NCI-H69 (cell line): ENCODE measurements at places on chromosomes 3 and 15.

DNA sequence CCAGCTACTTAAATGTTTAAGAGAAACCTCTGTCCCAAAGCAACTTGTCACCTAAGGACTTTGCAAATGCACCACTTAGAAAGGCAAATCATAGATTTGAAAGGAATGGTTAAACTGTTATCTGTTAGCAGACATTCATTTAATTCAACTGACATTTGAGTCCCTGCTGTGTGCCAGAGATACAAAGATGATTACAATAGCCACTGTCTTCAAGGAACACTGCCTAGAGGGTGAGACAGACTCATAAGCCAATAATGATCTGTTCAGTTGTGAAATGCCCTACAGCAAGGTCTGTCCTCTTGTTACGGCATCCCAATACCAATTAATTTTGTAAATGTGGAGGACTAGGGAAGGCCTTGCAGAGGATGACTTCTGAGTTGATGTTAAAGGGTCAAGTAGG lies 113.1 kb downstream of the ATG7 start:
- DNase-seq: no peak

DNA sequence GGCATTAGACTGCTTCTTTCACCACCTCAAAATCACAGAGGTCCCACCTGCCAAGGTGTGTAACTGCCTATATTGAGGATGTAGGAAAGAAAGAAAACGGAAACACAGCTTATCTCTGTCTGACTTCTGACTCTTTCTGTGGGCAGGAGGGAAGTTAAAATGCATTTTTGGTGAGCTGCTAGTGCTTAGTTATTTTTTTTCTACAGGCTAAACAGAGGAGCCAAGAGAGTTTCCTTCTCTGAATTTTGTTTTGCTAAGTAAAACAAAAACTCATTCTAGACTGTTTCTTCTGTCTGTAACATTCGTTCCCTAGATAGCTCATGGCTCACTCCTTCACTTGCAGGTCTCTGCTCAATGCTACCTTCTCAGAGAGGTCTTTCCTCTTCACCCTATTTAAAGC lies 18.8 kb upstream of the AMOTL2 start:
- no peak for DNase-seq

DNA sequence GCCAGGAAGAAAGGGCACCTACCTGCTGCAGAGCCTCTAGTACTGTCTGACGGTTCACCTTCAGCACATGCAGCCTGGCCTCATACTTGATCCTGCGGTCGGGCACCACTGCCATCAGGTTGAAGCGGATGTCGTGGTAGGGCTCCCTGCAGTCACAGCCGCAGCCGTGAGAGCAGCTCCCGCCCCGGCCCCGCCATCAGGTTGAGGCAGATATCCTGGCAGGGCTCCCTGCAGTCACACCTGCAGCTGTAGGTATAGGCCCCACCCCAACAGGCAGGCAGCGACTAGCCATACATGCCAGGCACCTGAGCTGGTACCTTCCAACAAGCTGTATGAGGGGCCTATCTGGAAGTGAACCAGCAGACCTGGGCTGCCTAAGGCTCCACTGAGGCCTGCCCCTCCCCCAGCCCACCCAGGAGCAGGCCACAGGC lies 38.7 kb downstream of the SEMA3G start:
- DNase-seq: no peak

DNA sequence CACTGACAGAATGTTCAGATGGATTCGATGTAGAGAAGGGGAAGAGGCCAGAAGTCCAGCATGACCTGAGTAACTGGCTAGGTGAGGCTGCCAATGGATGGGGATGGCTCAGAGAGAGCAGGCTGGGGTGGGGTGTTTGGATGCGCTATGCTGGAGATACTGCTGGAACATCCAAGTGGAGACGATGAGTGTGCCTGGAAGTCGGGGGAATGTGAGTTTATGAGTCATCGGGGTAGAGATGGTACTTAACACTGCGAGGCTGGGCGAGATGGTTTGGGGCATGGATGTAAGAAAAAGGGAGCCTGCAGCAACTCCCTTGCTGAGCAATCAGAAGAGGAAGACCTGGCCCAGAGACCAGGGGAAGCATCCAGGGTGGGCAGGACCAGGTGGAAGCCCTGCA lies 180.7 kb downstream of the SLCO3A1 start:
- DNase-seq: no peak

GRCh38 chr15:89199746-89200145 lies 21.6 kb downstream of the RLBP1 start:
- no peak for DNase-seq

DNA sequence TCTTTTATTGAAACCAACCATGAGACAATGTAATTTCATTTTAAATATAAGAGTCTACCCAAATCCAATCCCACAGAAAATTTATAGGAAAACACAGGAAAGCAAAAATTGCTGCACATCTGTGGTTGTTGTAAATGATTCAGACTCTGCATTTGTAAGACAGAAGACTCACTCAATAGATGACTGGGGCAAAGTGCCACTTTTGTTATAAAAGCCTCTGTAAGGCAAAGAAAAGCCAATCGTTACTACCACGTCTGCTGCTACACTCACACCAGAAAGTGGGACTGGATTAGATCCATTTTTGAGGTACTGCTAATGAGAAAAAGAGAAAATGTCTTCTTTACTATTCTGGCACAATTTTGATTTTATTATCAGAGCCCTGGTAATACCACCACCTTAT lies 74.9 kb downstream of the SEMA6D start:
- peak; percentile 20 for DNase-seq

DNA sequence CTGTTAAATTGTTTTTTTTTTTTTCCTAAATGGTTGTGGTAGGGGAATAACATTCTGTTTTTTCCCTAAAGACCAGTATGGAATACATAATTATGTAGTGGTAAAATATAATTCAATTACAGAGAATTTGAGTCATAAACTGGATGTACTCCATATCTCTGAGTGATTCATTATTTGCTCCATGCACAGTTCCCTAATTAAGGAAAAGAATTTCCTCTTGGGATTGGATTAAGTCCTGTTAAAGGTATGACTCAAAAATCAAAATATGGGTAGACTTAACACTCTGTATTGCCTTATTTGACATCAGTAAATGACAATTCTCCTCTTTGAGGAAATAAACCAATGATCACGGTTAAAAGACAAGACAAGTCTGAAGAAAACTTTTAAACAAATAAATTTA lies 78.0 kb upstream of the KCNH8 start:
- DNase-seq: peak; percentile 12

DNA sequence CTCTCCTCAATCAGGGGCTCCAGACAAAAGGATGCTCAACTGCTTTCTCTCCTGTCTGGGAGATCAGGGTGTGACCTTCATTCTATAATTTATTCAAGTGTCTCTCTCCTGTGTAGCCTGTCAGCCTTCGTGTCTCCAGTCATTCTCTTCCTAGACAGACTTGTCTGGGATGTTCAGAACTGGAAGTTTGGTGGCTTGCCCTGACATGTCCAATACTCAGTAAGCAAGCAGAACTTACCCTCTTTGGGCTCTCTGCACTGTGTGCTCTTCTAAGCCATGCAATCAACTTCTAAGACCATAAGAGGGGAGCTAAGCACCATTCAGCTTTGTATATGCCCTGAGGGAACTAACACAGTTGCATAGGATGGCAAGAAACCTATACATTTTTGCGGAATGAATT lies 14.1 kb downstream of the ACKR2 start:
- DNase-seq: peak; percentile 88

DNA sequence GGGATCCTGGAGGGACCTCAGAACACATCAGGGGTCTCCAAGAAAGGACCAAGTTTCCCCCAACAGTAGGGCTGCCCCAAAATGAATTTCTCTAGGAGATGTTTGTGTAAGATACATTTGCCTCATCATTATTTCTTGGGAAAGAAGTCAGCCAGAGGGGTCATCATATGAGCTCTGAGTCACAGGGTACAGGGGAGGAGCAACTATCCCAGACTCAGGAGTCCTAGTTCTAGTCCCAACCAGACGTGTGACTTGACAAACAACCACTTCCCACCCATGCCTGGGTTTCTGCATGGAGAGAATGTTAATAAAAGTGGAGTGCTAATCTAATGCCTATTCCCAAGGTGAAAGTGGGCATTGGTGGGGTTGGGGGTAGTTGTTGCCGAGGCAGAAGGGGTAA lies 144.1 kb downstream of the ALDH1A2 start:
- DNase-seq: no peak

- no peak for DNase-seq
Observed at GRCh38 chr15:78103406-78104118, 11.2 kb downstream of the SH2D7 start.

DNA sequence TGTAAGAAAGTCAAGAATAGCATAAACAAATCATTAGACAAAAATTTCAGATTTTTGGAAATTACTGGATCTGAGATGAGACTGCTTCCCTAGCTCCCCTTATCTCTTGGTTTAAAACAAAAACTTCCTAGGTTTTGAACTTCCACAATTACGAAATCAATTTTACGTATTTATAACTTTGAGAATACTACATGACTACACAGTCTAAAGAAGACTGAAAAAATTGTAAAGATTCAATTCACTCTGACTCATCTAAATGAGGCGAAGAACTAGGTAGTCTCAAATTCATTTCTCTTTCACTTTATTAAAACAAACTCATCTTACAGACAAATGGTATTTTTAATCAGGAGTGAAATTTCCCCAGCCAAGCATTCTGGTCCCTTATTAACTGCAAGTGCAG lies 10.3 kb downstream of the CCDC54 start:
- no peak for DNase-seq

GRCh38 chr3:99720985-99721632 lies 82.7 kb downstream of the COL8A1 start:
- peak; percentile 28 for DNase-seq

- no peak for DNase-seq
Observed at GRCh38 chr15:41269887-41270286, 38.8 kb downstream of the CHP1 start.

DNA sequence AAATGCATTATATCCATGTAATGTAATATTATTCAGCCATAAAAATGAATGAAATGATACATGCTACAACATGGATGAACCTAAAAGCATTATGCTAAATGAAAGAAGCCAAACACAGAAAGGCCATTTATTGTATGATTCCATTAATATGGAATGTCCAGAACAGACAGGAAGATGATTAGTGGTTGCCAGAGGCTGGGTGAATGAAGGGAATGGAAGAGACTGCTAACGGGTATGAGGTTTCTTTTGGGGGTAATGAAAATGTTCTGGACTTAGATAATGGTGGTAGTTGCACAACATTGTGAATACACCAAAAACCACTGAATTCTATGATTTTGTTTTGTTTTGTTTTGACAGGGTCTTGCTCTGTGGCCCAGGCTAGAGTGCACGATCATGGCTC lies 61.6 kb upstream of the MAP4 start:
- no peak for DNase-seq

GRCh38 chr3:38658841-38659240 lies 9.4 kb upstream of the SCN5A start:
- no peak for DNase-seq

GRCh38 chr3:39343076-39343717 lies 13.7 kb downstream of the CCR8 start:
- DNase-seq: no peak
